ENCODE measurements at places on chromosomes 16 and 17.

DNA sequence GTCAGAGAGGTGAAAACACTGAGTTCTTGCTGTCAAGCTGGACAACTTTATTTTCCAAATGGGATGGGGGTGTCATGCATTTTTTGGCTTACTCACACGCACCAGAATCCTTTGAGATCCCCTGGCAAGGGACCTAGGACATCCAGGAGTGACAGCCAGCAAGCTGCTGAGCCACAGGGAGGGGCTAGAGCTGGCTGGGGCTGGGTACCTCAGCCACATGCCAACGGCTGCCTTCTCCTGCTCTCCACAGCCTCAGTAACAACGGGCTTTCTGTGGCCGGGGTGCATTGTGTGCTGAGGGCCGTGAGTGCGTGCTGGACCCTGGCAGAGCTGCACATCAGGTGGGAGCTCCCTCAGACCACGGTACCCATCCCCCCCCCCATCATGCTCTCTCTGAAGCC is 47.6 kb downstream of the NLRC5 start:
- no peak for DNase-seq

- DNase-seq: no peak
These were observed 2.2 kb downstream of the UBALD1 start for GRCh38 chr16:4612474-4612931.

DNA sequence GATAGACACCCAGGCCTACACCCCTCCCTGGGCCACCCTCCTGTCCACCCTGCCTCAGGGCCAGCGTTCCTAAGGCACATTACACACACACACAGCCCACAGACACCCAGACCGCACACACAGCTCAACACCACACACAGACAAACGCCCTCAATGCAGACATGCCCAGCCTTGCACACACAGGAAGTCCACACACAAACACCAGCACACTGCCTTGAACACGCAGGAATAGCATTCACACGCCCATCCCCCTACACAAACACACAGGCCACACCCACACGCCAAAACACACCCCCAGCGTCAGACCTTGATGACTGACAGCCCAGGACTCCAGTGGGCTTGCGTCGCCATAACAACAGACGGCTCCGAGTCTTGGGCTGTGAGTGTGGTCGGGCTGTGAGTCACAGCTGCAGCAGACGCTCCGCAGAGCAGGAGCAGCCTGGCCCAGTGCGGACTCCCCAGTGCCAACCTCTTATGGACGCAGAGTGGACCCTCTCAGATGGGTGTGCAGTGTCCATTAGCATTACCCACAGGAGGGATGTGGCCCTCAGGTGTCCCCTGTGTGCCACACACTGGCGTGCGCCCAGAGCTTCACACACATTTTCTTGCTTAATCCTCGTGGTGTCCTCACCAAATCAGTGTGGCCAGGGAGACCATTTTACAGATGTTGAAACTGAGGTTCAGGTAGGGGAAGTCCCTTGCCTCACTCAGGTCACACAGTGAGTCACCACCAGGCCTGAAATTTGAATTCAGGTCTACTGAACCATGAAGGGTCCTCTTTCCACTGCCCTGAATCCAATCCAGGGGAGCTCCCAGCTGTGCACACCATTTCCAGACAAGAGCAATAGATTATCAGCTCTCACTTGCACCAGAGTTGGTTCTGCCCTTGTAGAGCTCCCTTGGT is 17.8 kb upstream of the RAI1 start:
- peak; percentile 77 for DNase-seq

DNA sequence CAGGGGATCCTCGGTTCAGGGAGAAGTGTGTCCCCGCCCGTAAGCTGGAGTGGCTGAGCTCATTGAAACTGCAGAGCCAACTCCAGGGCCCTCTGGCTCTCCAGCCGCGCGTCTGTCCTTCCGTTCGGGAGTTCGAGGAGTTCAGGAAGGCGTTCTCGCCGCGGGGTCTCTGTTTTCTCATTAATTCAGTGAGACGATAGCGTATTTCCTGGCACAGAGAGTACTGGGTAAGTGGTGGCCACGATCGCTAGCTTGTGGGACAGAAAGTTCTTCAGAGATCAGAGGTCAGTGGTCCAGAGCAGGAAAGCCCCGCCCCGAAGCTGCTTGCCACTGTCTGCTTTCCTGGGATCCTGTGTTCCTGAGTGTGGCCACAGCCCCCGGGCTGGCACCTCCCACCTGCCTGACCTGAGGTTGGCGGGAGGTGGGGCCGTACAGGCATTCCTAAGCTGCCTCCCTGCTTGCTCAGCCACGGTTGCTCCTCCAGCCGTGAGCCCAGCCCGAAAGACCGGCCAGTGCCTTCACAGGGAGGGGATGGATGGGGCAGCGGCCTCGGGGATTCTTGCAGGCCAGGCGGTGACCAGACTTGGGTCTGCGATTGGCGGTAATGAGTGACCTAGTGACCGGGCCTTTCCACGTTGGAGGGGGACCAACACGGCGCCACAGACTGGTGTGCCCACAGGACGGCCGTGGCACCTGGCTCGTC is 8.9 kb downstream of the BAIAP2 start:
- DNase-seq: no peak

GRCh38 chr17:59464246-59464645 is 101.2 kb upstream of the DHX40 start:
- no peak for DNase-seq

GRCh38 chr17:47694581-47695428 is 844 bp downstream of the TBKBP1 start:
- no peak for DNase-seq

- no peak for DNase-seq
These were observed 112.9 kb downstream of the METRNL start for GRCh38 chr17:83192161-83192788.
